Left ventricle myocardium superior (tissue), 1 donor: ENCODE measurements at places on chromosomes 5 and 9.

- no peak for DNase-seq
Observed at GRCh38 chr9:125446561-125447094, 185.0 kb downstream of the GAPVD1 start.

DNA sequence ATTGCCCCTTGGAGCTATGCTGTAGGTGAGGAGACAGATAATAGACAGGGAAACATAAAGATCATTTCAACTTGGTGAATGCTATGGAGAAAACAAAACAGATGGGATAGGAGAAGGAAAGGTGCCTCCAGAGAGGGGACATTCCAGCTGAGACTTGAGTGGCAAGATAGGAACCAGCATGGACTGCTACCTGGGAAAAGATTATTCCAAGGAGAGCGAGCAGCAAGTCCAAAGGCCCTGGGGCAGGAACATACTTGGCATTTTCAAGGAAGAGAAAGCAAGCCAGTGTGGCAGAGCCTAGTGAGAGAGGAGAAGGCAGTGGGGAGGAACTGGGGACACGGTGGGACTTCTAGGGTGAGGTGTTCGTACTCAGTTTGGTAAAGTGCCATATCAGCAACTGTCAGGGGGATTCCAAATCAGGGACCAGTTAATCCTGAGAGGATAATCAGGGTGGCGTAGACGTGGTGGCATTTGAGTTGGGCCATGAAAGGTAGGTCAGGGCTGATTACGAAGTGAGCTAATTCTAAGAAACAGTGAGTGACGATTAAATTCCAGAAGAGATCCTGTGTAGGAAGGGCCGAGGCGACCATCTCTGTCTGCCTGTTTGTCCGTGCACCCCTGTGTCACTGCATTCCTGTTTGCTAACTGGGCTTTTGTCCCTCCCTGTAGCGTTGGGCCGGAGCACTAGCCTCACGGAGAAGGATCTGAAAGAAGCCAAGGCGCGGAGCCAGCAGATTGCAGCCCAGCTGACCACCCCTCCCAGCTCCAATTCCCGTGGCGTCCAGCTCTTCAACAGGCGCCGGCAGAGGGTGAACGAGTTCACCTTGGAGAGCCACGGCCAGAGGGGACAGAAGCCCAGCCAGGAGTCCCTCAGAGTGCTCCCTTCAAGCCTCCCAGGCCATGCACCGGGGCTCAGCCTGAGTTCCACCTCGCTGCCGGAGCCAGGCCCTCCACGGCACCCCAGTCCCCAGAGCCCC lies 7.1 kb downstream of the SYNPO start:
- DNase-seq = peak; percentile 92

DNA sequence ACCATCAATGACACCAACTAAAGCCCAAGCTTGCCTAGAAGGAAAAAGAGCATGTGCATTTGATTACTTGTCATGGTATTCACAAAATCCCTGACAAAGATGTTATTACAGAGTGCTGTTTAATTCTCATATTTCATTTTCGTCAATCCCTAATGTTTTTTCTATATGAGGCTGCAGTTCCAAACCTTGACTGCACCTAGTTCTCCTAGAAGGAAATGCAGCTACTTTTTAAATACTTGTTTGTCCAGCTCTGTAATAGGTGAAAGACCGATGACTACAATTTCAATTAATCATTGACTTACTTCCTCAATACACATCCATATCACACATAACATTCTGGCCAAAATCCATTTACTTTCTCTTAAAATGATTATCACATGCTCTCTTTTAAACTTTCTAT lies 28.1 kb downstream of the CEMIP2 start:
- DNase-seq = no peak

GRCh38 chr5:113081091-113081839 lies 104.7 kb downstream of the DCP2 start:
- no peak for DNase-seq
